CD4-positive, alpha-beta T cell treated with Interleukin-6 for 4 hours (primary cell): ENCODE measurements at places on chromosomes 4 and X.

DNA sequence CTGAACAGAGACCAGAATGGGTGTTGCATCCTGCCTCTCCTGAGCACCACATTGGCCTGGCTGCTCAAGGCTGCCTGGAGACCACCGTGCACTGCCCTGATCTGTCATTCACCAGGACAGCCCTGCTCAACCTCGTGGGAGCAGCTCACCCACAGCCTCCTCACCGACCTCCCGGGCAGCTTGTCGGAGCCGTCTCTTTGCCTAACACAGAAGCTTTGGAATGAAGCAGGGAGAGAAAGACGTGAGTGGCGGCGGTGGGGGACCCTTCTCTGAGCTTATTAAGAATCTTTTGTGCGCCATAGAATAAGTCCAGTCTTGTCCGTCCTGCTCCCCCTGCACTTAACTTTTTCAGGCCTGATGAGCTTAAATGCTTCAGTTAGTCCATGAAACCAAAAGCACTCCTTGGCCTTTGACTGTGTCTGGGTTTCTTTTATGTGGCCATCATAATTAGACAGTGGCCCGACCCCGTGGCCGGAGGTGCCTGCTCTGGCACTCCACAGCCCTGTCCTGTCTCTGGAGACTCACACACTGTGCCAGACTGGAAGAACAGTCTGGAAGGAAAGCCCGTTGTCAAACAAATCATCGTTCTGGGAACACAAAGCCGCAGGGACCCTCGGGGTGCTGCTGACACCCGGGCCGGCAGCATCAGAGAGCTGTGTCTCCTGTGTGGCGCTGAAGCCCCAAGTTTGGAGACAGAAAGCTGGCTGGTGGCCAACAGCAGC is 192.8 kb downstream of the BCOR start:
- no peak for DNase-seq

- DNase-seq = no peak
Observed at GRCh38 chr4:110310795-110311194, 112.4 kb upstream of the ELOVL6 start.

DNA sequence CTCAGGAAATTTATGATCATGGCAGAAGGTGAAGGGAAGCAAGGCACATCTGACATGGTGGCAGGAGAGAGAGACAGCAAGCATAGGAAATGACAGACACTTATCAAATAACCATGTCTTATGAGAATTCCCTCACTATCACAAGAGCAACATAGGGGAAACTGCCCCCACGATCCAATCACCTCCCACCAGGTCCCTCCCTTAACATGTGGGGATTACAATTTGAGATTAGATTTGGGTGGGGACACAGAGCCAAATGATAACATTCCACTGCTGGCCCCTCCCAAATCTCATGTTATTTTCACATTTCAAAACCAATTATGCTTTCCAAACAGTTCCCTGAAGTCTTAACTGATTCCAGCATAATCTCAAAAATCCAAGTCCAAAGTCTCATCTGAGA is 8.2 kb upstream of the TMA16 start:
- DNase-seq = no peak

GRCh38 chr4:114582621-114583020 is 16.0 kb upstream of the UGT8 start:
- DNase-seq = no peak

DNA sequence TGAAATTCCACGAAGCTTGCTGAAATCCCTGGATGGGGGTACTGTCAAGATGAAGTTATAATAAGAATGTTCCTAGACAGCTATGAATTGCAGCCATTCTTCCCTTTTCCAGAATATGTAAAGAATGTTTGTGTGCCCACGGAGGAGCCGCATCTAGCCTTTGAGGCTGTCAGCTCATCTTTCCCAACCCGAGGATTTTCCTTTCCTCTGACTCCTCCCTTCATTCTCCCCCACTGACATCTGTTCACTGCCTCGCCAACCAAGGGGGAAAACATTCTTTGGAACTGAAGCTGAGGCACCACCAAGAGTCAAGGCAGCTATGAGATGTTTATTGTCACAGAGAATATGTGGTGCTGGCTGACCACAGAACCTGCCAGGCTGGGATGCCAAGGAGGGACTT is 8.8 kb downstream of the NHSL2 start:
- no peak for DNase-seq

DNA sequence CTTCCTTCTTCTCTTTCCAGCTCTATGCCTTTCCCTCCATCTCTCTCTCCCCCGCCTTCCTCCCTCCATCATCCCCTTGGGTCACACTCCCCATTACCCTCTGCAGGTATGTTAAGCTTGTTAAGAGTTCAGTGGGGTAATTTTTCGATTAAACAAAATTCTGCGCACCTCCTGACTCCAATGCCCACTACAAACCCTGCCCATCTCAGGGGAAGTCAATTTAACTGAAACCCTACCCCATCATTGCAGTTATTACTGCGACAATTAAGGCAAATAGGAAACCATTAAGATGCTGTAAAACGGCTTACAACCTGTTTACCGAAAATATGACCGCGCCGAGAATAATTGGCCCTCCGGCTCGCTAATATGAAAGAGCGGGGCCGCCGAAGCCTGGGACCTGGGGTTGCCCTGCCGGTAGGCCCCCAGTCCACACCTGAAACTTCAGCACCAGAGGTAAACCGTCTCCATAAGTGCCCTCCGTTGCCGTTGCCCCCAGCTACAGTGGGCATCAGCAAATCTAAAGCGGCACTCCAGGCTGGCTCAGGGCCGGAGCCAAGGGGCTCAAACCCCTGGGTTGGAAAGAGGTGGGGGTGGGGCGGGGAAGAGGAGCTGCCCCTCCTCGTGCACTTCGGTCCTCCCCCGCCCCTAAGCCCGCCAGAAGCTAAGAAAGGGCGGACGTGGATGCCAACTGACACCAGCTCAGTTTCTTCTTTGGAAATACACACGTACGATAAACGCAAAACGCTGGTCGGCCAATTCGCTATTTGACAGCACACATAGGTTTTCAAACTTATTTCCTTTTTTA is 4.8 kb downstream of the ARX start:
- no peak for DNase-seq

GRCh38 chr4:48369771-48370170 is 28.4 kb downstream of the SLAIN2 start:
- DNase-seq = no peak

- no peak for DNase-seq
Observed at GRCh38 chrX:74450803-74451449, 29.6 kb downstream of the SLC16A2 start.

DNA sequence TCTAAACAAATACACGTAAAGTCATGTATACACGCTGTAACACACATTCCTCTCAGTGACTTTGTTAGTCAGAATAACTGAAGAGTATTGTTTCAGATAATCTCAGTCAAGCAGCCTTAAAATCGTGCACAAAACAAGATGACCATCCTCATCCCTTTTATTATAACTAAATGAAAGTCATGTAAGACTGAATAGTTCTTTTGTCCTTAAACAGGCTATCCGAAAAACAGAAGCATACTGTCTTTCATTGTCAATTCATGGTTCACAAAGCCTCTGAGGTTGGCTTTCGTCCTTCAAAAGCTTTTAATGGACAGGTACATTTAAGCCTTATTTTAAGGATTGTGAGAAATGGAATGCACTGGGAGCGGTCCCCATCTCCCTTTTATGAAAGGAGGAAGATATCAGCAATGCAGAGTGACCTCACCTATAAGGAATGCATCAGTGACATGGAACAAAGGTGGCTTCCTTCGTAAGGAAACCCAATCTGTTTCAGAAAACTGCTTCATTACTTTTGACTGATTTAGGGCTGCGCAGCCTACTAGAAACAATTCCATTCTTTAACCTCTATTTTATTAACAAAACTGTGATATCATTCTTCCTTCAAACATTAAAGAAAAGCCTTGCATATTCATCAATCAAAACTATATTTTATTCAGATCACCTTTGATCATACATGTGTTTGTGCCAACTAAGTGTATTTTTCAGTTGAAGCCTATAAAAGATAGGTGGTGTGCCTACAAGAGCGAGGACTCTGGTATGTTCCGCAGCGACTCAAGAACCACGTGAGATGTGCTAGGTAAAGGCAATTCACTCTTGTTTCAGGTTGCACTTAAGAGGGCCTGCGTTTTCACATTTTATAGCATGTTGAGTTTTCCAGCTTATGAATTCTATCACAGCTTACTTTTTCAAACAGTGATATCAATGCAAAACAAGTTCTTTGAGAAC is 19.2 kb downstream of the SH3RF1 start:
- no peak for DNase-seq

DNA sequence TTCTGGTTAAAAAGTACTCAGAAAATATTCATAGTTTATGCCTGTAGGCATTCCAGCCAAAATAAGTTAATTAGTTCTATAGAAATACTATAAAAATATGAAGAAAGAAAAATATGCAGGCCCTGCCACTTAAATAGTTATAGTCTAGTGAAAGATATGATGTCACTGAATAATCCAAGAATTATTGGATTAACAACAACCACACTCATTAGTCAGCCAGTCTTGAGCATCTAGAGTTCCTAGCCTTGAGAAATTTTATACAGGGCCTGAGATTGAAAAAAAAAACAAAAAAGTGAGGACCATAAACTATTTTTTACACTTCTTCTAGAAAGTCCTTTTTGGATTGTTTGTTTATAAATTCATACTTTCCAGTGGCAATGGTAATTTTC is 823.0 kb downstream of the FAT4 start:
- no peak for DNase-seq

DNA sequence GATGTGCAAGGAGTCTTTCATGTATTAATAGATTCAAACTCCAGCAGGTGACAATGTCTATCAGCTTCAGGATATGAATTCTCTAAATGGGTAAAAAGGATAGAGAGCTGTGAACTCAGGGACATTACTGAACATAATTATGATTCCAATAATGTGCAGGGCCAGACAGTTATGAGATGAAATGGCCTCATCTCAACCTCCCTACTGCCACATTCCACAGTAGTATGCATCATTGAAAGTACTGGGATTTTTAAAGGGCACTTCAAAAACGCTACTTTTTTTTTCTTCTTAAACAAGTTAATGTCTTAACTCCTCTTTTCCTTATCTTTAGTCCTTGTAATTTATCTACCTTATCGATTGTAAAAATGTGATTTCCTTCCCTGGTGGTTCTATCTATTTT is 202.0 kb downstream of the APBB2 start:
- DNase-seq = no peak

- DNase-seq = no peak
Observed at GRCh38 chr4:99104153-99104552, 15.6 kb upstream of the ADH5 start.

- DNase-seq = peak; percentile 27
Observed at GRCh38 chrX:15269618-15270521, at the start of gene ASB9. TSS of gene ASB9 (minus strand) at chrX:15270083. CDS start at chrX:15269874, 209 bp downstream.

DNA sequence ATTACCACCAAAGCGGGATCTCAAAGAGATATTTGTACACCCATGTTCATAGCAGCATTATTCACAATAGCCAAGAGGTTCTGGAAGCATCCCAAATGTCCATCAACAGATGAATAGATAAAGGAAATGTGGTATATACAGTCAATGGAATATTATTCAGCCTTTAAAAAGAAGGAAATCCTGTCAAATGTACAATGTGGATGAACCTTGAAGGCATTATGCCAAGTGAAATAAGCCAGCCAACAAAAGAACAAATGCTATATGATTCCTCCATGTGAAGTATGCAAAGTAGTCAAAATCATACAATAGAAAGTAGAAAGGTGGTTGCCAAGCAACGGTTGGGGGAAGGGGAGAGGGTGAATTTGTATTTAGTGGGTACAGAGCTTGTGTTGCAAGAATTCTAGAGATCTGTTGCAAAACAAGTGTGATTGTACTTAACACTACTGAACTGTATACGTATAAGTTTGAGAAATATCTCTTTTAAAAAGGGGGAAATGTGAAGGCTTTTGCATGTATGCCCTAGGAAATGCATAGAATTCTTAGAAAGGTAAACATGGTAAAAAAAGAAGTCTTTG is 5.0 kb upstream of the ZRSR2 start:
- no peak for DNase-seq

GRCh38 chr4:59598330-59598618 is 1601.9 kb upstream of the ADGRL3 start:
- no peak for DNase-seq

DNA sequence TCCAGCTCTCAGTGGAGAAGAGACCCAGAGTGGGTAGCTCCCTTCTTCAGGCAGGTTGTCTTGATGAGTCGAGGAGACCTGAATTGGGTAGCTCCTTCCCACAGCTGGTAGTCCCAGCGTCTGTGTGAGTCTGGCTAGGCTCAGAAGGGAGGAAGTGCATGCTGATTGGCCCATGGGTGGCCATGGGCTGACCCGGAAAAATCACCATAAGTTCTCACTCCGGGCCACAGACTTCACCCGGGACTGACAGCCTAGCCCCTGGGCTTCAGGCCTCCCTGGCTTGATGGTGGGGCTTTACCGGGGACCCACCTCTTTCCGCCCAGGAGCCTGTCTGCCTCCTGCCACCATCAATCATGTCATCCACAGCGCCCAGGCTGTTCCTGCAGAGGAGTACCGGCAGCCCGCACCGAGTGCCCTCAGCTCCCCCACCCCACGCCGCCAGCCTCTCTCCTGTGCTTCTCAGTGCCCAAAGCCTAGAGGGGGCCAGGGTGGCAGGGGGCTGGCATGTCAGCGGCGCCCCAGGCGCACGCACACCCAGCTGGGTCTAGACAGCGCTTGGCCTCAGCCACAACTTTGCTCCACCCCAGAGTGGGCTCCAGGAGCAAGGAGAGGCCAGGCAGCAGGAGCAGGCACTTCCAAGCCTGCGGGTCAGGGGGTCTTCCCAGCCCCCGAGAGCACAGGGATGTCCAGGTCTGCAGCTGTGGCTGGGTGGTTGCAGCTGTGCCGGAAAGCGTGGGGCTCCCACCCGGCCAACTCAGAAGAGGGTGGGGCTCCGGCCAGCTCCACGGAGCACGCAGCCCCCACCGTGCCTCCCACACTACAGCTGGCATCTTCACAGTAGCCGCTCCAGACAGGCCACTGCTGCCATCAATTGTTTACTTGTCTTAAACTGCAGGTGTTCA is 16.1 kb upstream of the SAT1 start:
- DNase-seq = peak; percentile 19

DNA sequence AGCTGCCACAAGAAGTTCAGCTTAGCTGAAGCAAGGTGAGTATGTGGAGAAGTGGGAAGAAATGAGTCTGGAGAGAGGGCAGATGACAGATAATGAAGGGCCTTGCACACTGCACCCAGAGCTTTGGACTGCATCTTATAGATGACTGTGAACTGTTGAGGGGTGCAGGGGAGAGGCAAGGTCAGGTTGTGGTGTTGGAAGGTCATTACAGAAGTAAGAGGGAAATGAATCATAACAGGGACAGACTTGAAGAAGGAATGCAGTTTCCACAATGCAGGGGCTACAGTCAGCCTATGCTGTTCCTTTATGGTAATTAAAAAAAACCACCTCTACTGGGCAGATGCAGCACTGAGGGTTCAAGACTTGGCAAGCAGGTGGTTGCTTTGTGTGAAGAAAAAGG is 4.8 kb upstream of the IGFBP7 start:
- no peak for DNase-seq

- DNase-seq = no peak
Observed at GRCh38 chr4:72319601-72320021, 249.4 kb downstream of the ADAMTS3 start.

GRCh38 chr4:184255871-184256642 is 38.4 kb upstream of the ENPP6 start:
- no peak for DNase-seq

- DNase-seq = no peak
Observed at GRCh38 chr4:93870876-93871458, 42.4 kb downstream of the ATOH1 start.
